Osteocyte (in vitro differentiated cells): ENCODE measurements at places on chromosomes 1 and 21. TPM values are rescaled to one million over a fixed set of nuclear protein-coding genes. Genes with fewer than 3 reads are reported as not detected.

OR14K1 gene
- not detected in 2 replicates for total RNA-seq

CRB1 gene
- total RNA-seq = not detected in 2 replicates

TNNT2 gene
- 1.4 and 3.0 TPM in 2 replicates for total RNA-seq

ANKRD65 gene
- 0.21 and 0.24 TPM in 2 replicates for total RNA-seq

FAM110D gene
- total RNA-seq = not detected in 2 replicates

OR2L3 gene
- not detected in 2 replicates for total RNA-seq

ITLN2 gene
- not detected in 2 replicates for total RNA-seq

CXADR gene
- 0.05 and 0.11 TPM in 2 replicates for total RNA-seq

PTCH2 gene
- total RNA-seq = 1.4 TPM in 2 replicates

RAP1GAP gene
- 3.5 and 3.8 TPM in 2 replicates for total RNA-seq

MCOLN3 gene
- total RNA-seq = 0.34 TPM in 1 of 2 replicates, not detected in the other

PRAMEF25 gene
- not detected in 2 replicates for total RNA-seq

DNA sequence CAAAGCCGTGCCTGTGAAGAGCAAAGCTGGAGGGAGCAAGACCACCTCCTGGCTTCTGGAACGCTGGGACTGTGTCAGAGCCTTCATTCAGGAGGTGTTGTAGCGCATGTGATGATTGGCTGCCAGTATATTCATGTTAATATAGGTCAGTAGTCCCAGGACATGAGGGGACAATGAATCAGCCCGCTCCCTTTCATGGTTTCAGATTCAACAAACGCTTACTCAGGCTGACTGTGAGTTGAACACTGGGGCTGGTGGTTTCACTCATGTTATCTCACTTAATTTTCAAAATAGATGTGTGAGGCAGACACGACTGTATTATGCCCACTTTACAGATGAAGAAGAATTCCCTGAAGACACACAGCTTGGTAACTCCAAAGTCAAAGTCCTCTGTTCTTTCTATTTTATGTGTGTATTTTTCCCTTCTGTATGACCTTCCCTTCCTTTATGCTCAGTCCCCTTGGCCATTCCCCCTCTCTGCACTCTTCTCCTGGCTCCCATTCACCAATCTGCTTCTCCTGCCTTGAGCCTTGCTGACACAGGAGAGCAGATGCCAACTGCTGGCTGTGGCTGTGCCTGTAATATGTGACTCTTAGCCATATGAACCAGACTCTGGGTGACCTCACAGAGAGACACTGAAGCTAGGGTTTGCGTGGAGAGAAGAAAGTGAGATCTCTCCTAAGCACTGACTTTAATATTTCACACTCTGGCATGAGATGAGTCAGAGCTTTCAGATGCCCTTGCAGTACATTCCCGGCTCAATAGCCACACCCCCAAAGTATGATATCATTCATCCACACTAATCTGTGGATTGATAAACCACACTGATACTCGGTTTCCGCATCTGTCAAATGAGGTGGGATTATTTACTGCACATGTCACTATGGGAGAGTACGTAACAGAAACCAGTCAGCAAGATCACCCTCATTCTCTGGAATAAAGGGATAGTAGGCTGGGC is 31.4 kb upstream of the KIRREL1 start:
- H3K27me3 ChIP-seq = peaks cover 57% of the 10 kb centered on the region
- no peak overlapping the region for H3K4me3 ChIP-seq

- DNase-seq = no peak
- no peak overlapping the region for H3K4me3 ChIP-seq
- H3K27ac ChIP-seq = no peak overlapping the region
- H3K36me3 ChIP-seq = no peaks in the 10 kb centered on the region
These were observed 2.3 kb downstream of the PADI3 start for GRCh38 chr1:17251246-17251645.

DNA sequence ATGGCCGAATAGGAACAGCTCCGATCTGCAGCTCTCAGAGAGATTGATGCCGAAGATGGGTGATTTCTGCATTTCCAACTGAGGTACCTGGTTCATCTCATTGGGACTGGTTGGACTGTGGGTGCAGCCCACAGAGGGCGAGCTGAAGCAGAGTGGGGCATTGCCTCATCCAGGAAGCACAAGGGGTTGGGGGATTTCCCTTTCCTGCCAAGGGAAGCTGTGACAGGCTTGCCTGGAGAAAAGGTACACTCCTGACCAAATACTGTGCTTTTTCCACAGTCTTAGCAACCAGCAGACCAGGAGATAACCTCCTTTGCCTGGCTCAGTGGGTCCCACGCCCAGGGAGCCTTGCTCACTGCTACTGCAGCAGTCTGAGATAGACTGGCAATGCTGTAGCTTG is 66.9 kb downstream of the HSD3B1 start:
- H3K27ac ChIP-seq = no peak overlapping the region
- peaks cover 9% of the 10 kb centered on the region for H3K36me3 ChIP-seq
- H3K4me3 ChIP-seq = no peak overlapping the region
- peaks cover 84% of the 10 kb centered on the region for H3K27me3 ChIP-seq
- peaks cover 15% of the 10 kb centered on the region for H3K4me1 ChIP-seq

DNA sequence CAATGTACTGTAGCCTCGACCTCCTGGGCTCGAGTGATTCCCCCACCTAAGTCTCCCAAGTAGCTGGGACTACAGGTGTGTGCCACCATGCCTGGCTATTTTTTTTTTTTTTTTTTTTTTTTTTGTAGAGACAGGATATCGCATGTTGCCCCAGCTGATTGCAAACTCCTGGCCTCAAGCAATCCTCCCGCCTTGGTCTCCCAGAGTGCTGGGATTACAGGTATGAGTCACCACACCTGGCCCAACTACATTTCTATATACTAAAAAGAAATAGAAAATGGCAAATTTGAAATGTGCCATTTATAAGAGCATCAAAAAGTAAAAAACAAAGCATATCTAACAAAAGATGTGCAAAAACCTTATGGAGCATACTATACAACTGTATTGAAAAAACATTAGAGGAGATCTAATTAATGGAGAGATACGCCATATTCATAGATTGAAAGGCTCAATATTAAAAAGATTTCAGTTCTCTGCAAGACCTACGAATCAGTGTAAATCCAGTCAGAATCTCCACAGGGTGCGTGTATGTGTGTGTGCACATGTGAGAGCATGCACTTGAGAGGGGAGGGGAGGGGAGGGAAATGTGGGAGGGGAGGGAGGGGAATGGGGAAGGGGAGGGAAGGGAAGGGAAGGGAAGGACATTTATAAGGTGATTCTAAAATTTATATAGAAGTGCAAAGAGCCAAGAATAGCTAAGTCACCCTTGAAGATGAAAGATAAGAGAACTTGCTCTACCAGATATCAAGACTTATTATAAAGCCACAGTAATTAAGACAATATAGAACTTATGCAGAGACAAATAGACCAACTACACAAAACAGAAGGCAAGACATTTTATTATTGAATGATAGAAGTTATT is 15.5 kb upstream of the PADI4 start:
- no peaks in the 10 kb centered on the region for H3K36me3 ChIP-seq
- no peak overlapping the region for H3K27ac ChIP-seq
- H3K4me1 ChIP-seq = peaks cover 25% of the 10 kb centered on the region
- no peak for DNase-seq
- no peak overlapping the region for H3K4me3 ChIP-seq

DNA sequence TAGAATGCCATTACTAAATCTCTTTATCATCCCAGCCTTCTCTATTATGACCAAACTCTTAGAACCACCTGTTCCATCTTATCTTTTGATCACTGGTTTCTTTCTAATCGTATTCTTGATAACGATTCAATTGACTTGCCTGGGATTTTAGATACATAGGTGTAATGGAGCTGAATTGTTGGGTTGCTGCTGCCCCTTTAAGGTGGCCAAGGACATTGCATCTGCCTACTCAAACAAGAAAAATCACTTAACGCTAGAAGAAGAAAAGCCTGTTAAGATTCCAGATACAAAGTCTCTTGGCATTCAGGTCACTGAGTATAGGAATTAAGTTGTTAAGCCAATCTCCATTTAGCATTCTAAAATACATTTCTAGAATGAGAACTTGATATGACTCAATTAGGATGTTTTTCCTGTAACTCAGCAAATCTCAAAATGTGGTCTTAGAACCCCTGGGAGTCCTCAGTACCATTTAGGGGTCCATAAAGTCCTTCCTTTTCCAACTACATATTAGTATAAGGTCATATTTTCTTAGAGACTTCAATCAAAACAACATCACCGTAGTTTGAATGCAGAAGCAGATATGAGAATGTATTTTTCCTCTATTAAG is 12.4 kb downstream of the NEXN start:
- no peak overlapping the region for H3K4me3 ChIP-seq
- peaks cover 10% of the 10 kb centered on the region for H3K36me3 ChIP-seq
- H3K27me3 ChIP-seq = no peaks in the 10 kb centered on the region
- DNase-seq = no peak

DNA sequence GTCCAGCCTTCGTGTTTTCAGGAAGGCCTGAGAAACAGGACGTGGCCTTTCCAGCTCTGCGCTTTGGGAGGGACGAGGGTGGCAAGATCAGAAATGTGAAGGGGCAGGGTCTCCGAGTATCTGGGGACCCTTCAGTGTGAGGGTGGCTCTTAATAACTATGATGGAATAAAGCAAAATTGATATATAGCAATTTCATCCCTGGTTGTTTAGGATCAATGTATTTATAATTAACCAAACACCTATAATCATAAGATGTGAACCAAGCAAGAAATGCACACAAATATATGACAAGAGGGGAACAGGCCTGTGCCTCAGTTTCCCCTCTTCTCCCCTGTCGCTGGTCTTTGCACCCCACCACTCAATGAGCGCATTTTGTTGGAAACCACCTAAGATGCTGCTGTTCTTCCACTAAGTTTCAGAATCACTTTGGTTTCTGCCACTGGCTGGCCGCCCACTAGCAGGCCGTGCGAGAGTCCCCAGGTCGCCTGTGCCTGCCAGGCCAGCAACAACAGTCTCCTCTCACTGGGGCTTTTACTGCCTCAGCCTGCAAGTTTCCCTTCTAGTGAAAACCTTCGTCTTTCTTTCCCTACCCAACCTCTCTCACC is 36.6 kb downstream of the UBASH3A start:
- no peak for DNase-seq
- H3K27ac ChIP-seq = no peak overlapping the region
- H3K4me1 ChIP-seq = no peaks in the 10 kb centered on the region
- H3K27me3 ChIP-seq = peaks cover 13% of the 10 kb centered on the region
- no peak overlapping the region for H3K4me3 ChIP-seq

- peak overlapping the region; percentile 27 for H3K4me3 ChIP-seq
- H3K27ac ChIP-seq = peak overlapping the region; percentile 92
- H3K4me1 ChIP-seq = peaks cover 66% of the 10 kb centered on the region
- no peaks in the 10 kb centered on the region for H3K27me3 ChIP-seq
These were observed 14.8 kb downstream of the IL6R start for GRCh38 chr1:154419620-154420571.

- no peak overlapping the region for H3K4me3 ChIP-seq
- no peaks in the 10 kb centered on the region for H3K4me1 ChIP-seq
- no peak for DNase-seq
- H3K27ac ChIP-seq = no peak overlapping the region
- no peaks in the 10 kb centered on the region for H3K36me3 ChIP-seq
- no peaks in the 10 kb centered on the region for H3K27me3 ChIP-seq
These were observed 55.2 kb downstream of the PRDM16 start for GRCh38 chr1:3124246-3124645.

GRCh38 chr21:36792505-36792967 is 93.6 kb downstream of the SIM2 start:
- H3K36me3 ChIP-seq = peaks cover 15% of the 10 kb centered on the region
- H3K4me1 ChIP-seq = no peaks in the 10 kb centered on the region
- no peak for DNase-seq

DNA sequence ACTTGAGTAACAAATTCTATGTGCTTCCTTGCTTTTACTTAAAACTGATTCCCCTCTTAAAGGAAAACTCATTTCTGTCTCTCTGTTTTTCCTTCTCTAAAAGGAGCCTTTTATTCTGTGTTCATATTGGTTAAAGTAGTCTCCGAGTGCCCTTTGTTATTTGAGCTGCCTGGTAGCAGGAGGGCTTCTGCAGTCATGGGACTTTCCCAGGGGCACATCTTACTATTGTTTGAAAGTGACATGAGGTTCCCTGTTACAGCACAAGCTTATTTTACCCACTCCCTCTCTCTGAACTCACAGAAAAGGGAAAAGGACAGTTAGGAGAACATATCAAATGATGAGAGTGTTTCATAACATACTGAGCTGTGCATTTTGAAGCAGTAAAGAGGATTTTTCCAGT is 58.1 kb upstream of the ANGPTL1 start:
- no peaks in the 10 kb centered on the region for H3K27me3 ChIP-seq
- H3K4me1 ChIP-seq = peaks cover 53% of the 10 kb centered on the region
- peaks cover 9% of the 10 kb centered on the region for H3K36me3 ChIP-seq
- no peak for DNase-seq
- no peak overlapping the region for H3K4me3 ChIP-seq

DNA sequence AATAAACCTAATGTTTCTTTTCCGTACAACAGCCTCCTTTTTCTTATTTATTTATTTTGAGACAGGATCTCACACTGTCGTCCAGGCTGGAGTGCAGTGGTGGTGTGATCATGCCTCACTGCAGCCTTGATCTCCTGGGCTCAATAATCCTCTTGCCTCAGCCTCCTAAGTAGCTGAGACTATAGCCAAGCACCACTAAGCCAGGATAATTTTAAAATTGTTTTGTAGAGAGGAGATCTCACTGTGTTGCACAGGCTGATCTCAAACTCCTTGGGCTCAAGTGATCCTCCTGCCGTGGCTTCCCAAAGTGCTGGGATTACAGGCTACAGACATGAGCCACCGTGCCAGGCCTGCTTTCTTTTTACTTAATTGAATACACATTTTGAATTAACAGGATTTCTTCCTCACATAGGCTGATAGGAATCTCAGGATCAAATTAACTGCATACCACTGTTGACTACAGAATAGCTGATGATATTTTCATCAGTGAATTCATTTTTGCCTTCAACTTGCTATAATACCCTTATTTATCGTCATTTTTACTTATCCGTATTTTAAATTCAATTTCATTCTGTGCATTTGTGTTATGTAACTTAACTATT is 2010.5 kb downstream of the NCAM2 start:
- H3K4me1 ChIP-seq = peaks cover 2% of the 10 kb centered on the region
- no peaks in the 10 kb centered on the region for H3K36me3 ChIP-seq
- H3K4me3 ChIP-seq = no peak overlapping the region
- H3K27me3 ChIP-seq = no peaks in the 10 kb centered on the region
- H3K27ac ChIP-seq = no peak overlapping the region

- no peaks in the 10 kb centered on the region for H3K36me3 ChIP-seq
- H3K27me3 ChIP-seq = no peaks in the 10 kb centered on the region
- no peak overlapping the region for H3K27ac ChIP-seq
- no peak for DNase-seq
- H3K4me1 ChIP-seq = peaks cover 10% of the 10 kb centered on the region
These were observed 69.6 kb upstream of the CCDC190 start for GRCh38 chr1:162930532-162930931.

DNA sequence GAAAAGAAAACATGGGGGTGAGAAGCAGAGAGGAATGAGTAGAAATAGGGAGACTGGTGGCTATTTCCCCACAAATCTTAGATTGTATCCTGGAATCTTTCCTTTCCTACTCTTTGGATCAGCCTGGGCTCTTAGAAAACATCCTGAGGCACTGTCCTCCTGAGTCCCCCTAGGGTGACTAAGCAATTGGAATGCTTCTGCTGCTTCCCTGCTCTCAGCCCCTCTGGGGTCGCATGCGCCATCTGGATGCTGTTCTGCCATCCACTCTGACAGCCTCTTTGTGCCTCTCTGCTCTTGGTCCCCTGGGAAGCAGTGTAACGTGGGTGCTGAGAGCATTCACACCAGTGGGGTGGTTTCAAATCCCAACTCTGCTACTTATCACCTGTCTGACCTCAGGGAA is 443.0 kb downstream of the SIPA1L2 start:
- no peak for DNase-seq
- peaks cover 34% of the 10 kb centered on the region for H3K4me1 ChIP-seq
- H3K27me3 ChIP-seq = no peaks in the 10 kb centered on the region
- peak overlapping the region; percentile 42 for H3K27ac ChIP-seq
- H3K36me3 ChIP-seq = no peaks in the 10 kb centered on the region

- H3K27ac ChIP-seq = no peak overlapping the region
- no peaks in the 10 kb centered on the region for H3K4me1 ChIP-seq
- H3K4me3 ChIP-seq = no peak overlapping the region
These were observed 350.8 kb downstream of the AJAP1 start for GRCh38 chr1:5005171-5005570.
